ENCODE measurements at places on chromosomes 11 and 22. TPM values are rescaled to one million over a fixed set of nuclear protein-coding genes. Genes with fewer than 3 reads are reported as not detected.

Gene PIH1D2
- 2.6 TPM for total RNA-seq

Gene TSKU
- 1.3 TPM for total RNA-seq

- no peak for DNase-seq
These were observed 53.8 kb downstream of the COPB1 start for GRCh38 chr11:14445542-14446530.

DNA sequence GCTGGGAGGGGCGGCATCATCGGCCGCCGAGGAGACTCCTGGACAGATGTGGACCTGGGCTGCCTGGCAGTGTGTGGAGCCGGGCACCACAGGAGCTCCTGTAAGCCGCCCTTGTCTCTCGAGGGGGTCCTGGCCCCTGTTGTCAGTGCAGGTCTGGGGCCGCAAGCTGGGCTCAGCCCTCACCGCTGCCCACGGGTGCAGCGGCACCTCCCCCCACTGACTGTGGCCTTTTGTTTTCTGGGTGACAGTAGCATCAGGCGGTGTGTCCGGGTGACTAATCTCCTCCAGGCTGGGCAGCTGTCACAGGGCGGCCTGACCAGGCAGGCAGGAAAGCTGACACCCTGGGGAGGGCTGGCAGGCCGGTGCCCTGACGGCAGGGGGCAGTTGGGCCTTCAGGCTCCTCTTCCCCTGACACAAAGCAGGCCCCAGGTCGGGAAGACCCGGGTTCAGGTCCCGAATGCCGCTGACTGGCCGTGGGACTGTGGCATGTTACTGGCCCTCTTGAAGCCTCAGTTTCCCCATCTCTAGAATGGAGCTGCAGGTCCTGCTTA, 16.3 kb downstream of the DGKZ start:
- DNase-seq: no peak

DNA sequence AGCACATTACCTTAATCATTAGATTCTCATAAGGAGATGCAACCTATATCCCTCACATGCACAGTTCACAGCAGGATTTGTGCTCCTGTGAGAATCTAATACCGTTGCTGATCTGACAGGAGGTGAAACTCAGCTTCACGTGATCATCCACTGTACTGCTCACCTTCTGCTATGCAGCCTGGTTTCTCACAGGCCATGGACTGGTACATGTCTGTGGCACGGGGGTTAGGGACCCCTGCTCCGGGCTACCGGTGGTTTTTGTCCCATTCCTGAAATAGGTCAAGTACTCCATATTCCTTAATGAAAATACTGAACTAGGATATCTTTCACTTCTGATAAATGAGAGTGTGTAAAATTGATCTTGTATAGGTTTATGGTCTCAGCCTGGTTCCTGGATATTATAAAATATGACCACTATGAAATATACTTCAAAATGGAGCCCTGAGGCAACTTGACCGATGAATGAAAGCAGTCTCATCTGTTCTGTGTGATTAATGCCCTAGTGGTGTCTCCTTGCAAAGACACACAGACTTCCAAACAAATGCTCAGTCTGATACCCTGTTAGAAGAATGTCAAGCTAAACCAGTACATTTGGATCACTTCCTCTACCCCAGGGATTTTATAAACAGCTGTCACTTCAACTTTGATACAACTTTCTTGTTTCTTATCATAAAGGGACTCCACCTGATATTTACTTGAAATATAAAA, 492.9 kb upstream of the ANO3 start:
- DNase-seq: no peak

DNA sequence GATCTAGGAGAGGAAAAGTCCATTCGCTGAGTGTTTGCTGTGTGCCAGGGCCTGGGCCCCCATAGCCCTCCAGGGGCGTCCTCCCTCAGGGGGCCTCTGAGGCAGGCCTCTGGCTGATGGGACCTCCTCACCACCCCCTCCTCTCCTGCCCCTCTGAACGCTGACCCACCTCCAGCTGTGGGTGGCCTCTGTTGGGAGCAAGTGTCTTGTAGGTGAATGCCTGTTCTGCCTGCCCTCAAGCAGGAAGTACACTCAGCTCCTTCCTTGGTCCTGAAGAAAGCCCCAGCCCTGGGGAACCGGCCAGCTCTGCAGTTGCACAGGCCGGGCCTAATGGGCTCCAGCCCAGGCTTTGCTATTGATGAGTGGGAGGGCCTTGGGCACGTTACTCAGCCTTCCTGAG, 3.5 kb downstream of the MYO7A start:
- no peak for DNase-seq

GRCh38 chr11:62612366-62613290, at the start of the genes EML3 and ROM1:
Gene EML3, minus strand, starts transcription at chr11:62612775. Its CDS starts 318 bp downstream, at chr11:62612457.
Gene ROM1, plus strand, starts transcription at chr11:62613257. Its CDS starts 25 bp downstream, at chr11:62613282.
- DNase-seq: peak; percentile 92

DNA sequence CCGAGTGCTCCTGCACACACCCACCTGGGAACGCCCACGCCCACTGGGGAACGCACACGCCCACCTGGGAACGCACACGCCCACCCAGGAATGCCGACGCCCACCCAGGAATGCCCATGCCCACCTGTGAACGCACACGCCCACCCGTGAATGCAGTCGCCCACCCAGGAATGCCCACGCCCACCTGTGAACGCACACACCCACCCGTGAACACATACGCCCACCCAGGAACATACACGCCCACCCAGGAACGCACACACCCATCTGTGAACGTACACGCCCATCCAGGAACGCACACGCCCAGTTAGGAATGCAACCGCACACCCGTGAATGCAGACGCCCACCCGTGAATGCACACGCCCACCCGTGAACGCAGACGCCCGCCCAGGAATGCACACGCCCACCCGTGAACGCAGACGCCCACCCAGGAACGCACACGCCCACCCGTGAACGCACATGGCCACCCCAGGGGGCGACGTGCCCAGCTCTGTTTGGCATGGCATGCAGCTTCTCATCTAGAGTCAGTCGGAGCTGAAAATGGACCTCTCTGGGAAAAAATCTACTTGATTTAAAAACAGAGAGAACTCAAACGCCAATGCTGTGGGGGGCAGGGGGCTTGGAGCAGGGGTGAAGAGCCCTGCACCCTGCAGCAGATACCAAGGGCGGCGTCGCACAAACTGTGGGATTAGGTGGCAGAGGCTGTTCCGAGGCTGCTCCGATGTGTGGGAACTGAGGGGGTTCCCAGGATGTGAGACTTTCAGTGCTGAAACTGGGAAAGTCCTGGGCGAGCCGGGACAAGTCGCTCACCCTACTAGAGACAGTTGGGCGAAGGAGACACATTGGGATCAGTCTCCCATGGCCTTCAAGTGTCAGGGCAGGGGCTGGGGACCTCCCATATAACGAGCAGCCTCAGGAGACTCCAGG, 83.3 kb downstream of the MYEOV start:
- no peak for DNase-seq

DNA sequence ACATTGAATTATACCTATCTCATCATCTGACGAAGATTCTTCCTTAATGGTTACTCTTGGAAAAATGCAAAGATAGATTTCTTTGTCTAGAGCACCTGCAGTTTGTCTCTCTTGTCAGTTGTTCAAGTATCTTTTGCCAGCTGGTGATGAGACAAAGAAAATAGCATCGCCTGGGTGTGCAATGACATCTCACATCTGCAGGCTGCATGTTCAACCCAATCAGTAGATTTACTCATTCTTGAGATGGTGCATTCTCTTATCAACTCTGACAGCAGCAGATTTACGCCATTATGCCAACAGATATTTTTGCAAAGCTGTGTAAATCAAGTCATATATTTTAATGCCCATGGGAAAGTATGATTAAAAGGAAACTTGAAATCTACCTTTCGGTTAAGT, 164.6 kb upstream of the PDGFD start:
- no peak for DNase-seq
